Kidney (tissue), 22 donors: ENCODE measurements at places on chromosomes 7 and 10.

DNA sequence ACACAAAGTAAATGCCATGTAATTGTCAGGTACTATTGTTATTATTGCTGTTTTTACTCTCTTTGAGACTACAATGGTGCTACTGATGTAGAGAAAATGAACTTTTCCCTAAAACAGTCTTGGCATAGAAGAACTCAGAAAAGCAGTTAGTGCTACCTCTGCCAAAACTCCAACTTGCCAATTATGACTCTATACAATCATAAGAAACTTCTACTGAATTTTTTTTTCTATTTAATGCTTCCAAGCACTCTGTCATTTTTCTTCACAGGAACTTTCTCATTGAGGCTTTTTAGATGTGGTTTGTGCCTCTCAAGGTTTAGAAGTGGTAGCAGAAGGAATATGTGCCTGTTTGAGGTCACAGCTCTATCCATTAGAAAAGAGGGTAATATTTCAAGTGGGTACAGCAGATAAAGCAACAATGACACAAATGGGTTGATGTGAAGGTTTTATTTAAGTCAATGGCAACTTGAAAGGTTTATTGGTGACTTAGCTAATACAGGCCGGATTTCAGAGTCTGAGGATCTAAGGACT is 64.0 kb upstream of the FERD3L start:
- no peak for DNase-seq

GRCh38 chr7:33539659-33540400 is 365.5 kb upstream of the BMPER start:
- no peak for DNase-seq

DNA sequence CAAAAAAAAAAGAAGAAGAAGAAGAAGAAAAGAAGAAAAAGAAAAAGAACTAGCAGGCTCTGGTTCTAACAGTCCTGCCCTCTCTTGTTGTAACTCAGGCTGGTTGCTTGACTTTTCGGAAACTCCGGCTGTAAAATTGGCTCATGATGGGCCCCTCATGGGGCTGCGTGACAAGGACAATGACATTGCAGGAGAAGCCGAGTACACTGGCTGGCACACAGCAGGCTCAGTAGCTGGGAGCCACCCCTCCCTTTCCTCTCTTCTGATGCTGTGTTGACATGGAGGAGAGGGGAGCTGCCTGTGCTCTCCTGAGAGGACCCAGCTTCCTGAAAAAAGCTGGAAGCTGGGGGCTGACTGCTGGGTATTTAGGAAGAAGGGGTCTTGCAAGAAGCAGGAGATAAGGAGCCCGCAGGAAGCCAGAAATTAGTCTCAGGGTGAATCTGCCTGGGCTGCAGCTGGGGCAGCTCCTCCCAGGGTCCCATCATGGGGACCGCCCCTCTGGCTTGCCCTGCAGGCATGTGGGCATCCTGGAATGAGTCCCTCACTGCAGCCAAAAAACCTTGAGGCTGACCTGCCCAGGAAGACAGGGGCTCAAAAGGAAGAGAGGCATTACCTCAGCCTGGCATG is 14.6 kb upstream of the GPR26 start:
- DNase-seq, result no peak

DNA sequence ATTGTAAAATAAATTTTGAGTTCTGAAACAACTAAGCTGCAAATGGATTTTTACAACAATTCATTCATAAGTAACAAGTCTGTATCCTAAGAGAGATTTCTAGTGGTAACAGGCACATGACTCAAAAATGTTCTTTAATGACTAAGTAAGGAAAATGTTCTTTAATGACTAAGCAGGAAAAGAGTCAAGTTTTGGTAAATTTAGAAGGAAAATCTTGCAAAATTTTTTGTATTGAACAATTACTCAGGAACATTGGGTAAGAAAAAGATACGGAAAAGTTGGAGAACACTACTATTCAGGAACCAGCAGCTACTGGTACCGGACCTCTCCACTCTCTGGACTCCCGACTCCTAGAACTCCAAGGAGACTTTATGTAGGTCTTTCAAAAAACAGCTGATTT is 33.5 kb downstream of the HYCC1 start:
- DNase-seq, result no peak

GRCh38 chr7:114930107-114930661 is 8.3 kb downstream of the MDFIC start:
- DNase-seq, result no peak

DNA sequence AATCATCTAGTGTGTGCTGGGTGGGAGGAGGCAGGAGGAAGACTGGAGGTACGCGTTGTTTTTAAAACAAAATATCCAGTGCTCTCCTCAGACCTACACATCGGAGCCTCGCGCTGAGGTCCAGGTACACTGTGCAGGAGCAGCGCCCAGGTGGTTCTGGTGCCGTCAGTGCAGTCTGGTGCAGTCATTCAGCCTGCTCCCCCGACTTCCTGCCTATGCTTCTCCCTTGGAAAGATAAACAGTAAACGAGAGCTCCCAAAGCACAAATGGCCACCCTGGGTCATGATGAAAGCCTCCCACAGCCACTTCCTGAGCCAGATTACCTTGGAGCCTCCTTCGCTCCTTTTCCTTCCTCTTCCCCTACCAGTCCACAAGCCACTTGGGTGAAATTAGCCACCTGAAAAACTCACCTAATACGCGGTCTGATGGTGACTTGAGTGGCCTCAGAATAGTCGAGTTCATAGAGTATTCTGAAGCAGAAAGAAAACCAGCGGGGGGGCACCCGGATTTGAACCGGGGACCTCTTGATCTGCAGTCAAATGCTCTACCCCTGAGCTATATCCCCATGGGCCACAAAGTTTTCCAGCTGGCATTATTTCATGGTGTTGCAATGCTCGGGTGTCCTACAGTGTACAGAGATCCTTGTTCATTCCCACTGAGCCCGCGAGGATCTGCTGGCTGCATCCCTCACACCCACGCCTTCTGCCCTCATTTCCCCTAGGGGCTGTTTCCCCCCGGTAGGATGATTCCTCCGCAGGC is 82.5 kb downstream of the ZNF467 start:
- peak; percentile 56 for DNase-seq

DNA sequence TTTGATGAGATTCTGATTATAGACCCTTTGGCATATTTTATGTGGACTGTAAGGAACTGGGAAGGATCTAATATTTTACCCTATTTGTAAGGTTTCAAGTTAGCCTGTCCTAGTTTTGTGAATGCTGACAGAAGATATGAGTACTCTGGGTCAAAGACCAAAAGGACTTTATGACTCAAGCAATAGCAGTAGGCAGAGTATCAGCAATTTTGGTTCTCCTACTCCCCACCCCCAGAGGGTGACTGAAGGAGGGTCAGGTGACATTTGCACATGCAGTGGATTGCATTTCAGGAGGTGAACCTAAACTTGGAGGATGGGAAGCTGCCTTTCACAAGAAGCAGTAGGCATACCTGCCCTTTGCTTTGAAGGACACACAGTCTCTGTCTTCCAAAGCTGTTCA is 84.0 kb upstream of the KLF6 start:
- DNase-seq, result no peak

GRCh38 chr10:23293145-23293724 is 51.4 kb downstream of the C10orf67 start:
- no peak for DNase-seq

GRCh38 chr10:4008676-4009382 is 223.8 kb upstream of the KLF6 start:
- no peak for DNase-seq

- DNase-seq, result no peak
Observed at GRCh38 chr10:101330631-101331225, 23.2 kb upstream of the BTRC start.

DNA sequence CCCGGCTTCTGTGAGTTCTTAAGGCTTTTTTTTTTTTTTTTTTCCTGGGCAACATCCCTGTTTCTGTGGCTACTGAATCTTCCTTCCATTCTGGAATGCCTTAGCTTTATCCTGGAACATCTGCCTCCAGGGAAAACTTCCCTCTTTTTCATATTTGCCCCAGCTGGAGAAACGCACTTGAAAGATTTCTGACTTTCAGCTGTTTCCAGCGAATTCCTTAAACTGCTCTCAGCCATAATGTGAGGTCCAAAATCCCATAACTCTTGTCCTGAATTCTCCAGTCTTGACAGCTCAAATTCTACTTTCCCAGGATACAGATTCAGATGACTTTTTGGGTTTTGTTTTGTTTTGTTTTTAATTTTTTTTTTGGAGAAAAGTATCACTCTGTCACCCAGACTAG is 263.6 kb upstream of the AUTS2 start:
- DNase-seq, result no peak

DNA sequence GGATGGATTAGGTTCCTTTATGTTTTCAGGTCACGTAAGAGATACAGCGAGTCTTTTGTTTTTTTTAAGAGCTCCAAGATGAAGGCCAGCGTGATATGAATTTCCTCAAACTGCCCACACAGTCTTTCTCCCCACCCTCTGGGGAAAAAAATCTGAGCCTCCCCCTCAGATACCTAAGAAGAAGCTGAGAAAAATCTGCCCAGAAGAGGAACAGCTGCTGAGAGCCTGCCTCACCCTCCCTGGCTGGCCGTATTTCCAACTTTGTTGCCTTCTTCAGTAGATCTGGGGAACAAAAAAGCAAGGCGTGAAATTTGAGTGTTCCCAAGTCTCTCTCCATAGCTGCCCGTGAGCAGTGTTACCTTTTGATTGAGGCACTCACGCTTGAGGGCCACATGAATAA is 208.1 kb downstream of the KIAA1217 start:
- no peak for DNase-seq

DNA sequence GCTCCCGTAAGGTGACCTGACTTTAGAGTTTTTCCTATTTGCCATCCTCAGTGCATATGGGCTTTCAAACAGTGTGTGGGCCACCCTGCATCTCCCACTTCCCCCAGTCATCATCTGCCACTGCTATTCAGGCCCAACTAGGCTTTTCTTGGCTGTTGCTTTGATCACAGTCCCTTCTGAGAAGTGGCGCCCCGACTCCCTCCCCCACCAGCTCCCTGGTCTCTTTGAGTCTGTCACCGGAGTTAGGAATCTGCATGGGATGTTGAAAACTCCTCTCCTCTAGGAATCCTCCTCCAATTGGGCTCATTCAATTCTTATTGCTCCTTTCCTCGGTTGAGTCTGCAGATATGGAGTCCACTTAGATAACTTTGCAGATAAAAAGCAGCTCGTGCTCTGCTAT is 32.1 kb downstream of the HIF1AN start:
- DNase-seq, result peak; percentile 42

DNA sequence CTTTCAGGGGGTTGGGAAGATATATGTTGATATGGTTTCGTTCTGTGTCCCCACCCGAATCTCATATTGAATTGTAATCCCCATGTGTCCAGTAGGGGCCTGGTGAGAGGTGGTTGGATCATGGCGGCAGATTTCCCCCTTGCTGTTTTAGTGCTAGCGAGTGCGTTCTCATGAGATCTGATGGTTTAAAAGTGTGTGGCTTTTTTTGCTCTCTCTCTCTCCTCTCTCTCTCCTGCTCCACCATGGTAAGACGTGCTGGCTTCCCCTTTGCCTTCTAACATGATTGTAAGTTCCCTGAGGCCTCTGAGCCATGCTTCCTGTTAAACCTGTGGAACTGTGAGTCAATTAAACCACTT is 68.4 kb upstream of the PDZD8 start:
- DNase-seq, result no peak

DNA sequence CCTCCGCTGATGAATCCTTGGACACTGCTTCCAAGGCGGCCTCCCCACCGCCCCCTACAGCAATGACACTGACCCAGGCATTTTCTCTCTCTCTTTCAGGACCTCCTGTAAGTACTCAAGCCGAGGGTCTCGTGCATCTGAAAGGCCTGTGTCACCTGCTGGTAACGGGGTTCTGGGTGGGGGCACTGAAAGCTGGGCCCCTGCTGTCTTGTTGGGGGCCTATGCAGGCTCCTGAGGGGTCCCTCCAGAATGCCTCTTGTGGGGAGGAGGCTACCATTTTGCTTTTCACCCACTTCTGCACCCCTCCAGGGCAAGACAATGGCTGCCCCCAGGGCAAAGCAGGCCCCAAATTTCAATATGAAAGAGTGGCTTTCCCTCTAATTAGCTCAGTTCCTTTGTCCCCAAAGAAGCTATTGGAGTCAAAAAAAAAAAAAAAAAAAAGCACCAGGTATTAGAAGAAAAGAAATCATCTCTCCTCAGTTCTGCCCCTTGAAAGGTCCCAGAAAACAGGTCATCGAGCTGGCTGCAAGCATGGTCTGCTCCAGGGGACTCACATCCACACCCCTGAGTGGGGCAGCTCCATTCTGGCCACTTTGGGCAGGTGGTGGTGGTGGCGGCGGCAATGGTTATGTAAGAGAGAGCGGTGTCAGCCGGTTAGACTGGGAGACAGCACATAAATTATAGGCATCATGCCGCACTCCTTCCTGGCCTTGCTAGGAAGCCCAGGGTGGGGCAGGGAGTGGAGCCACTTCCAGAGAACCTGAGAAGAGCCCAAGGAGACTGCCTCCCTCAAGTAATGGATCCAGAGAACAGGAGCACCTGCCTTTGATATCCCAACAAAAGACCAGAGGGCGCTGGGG is 66.2 kb downstream of the COL13A1 start:
- DNase-seq, result no peak

DNA sequence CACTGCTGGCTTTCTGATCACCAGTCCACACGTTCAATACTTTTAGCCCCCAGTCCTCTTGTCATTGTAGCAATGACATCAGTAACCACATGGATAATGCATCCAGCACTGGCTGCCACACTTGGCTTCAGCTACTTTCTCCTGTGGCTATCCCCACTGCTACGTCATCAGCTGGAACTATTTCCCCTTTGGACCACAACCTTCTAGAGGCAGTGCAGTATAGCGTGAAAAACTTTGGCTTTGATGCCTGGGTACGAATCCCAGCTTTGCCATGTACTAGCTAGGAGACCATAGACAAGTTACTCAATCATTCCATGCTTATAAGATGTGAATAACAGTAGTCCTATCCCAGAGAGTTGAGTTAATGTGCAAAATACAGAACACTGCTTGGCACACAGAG is 63.2 kb downstream of the CCDC3 start:
- DNase-seq, result no peak

DNA sequence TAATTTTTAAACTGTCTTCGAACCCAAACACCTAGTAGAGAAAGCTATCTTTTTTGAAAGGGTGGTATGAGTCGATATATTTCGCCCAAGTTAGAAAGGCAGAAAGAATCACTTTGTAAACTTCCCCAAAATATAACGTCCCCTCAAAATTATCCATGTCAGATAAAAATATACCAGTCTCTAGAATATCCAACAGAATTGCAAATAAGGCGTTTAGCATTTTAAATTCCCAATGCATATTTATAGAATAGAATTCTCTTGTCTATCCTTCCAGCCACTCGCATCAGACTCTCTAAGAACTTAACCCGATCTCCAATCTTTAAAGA is 2.1 kb downstream of the CTBP2 start:
- no peak for DNase-seq

GRCh38 chr10:68462536-68462935 is 9.2 kb downstream of the DNA2 start:
- no peak for DNase-seq

DNA sequence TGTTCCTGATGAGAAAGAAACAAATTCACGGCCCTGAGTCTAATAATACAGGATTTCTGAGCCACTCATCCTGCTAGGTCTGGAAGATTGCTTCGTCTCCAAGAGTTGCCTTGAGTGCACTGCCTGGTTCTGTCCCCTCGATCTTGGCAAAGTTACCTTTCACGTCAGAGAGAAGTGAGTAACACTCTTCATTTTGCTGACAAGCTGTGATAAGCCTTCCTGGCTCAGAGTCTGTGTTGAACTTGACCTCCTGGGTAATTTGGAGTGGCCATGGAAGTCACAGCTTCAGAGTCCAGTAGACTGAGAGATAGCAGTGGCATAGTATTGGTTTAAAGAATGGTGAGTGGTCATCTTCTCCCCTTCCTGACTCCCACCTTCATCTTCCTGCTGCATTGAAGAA is 64.7 kb upstream of the LRGUK start:
- no peak for DNase-seq

GRCh38 chr7:135771961-135772638 is 23.5 kb upstream of the FAM180A start:
- no peak for DNase-seq

- no peak for DNase-seq
Observed at GRCh38 chr7:39621784-39622411, 1.5 kb upstream of the RALA start.
